Lower leg skin (tissue), 4 donors: ENCODE measurements at places on chromosomes 16 and 17. TPM values are rescaled to one million over a fixed set of nuclear protein-coding genes. Genes with fewer than 3 reads are reported as not detected.

Gene YPEL3
- total RNA-seq, result 239 TPM

DNA sequence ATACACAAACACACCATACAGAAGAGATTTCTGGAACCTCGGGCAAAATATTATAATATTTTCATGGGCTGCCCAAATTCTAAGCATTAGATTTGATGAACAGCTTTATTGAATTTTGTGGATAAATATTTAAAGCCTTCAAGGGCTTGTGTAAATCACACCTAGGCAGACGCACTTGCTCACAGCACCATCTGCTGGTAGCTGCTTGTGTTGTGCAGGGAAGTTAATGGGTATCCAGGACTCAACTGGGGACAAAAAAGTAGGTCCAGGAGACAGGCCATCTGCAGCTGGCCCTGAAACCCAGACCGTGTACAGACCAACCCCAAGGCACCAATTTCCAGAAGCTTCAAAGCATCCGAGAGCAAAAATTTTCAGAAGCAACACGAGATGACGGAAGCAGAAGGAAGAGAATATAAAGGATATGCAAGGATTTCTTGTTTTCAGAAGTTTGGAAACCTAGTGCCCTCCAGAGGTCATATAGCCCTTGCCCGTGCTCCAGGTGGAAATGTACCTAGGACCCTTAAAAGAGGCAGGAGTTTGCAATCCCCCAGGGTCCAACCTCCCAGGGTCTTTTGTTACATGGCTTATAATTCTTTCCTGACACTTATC, 140.0 kb downstream of the CHD9NB start:
- peak; percentile 32 for DNase-seq

Gene LITAFD
- not detected for total RNA-seq

Gene KRT25
- total RNA-seq, result 111 TPM

Gene ABCA6
- total RNA-seq, result 17.0 TPM

Gene MYH1
- total RNA-seq, result 0.19 TPM

DNA sequence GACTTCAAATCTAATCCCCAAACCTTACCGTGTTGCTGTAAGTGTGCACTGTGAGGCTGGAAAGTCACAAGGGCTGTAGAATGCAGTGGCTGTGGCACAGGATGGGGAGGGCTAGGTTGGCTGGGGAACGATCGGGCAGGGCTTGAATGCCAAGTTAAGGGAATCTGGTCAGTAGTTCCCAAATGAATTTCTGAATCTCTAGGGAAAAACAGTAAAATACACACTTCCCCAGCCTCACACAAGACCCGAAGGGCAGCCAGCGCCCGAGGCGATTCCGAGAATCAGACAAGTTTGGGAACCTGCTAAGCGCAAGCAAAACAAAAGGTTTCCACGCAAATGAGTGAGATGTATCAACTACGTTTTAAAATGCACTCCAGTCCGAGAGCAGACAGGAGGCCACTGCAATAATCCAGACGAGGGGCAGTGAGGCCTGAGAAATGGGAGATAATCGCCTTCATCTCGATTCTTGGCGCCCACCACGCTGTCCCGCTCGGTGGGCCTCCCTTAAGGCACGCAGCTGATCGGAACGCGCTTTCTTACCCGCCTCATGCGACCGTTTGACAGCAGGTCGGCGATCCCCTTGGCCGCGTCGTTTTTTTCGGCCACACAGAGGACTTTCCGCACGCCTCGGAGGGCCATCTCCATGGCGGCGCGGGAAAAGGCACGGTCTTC, 599 bp downstream of the TOP3A start:
- DNase-seq, result no peak
